ENCODE measurements at places on chromosomes 2 and 18. TPM values are rescaled to one million over a fixed set of nuclear protein-coding genes. Genes with fewer than 3 reads are reported as not detected.

Gene ANXA4
- total RNA-seq = 386 TPM

Gene IL18RAP
- not detected for total RNA-seq

Gene ACAA2
- 56.2 TPM for total RNA-seq

Gene FSHR
- total RNA-seq = not detected

Gene CPS1
- total RNA-seq = 10.4 TPM

Gene TMEM178A
- total RNA-seq = 0.29 TPM

Gene GPR45
- total RNA-seq = not detected

Gene FKBP7
- total RNA-seq = 9.7 TPM

Gene TRMT61B
- total RNA-seq = 14.8 TPM

Gene B4GALT6
- 6.7 TPM for total RNA-seq

Gene MDH1B
- 1.1 TPM for total RNA-seq

Gene ADCYAP1
- not detected for total RNA-seq

Gene BMP10
- not detected for total RNA-seq

Gene LYG2
- total RNA-seq = not detected

Gene CFAP65
- 0.21 TPM for total RNA-seq

Gene FRZB
- 0.07 TPM for total RNA-seq

Gene RGPD4
- 0.07 TPM for total RNA-seq

Gene KRTCAP3
- total RNA-seq = 0.39 TPM

Gene SERPINB13
- total RNA-seq = not detected

Gene COL4A4
- total RNA-seq = 2.4 TPM

Gene SCYGR8
- total RNA-seq = not detected

Measured in A549 treated with GW870086 at 1 μM for 4 hours (cell line).